GF-D8 (cell line): ENCODE measurements at places on chromosomes 16 and 17.

DNA sequence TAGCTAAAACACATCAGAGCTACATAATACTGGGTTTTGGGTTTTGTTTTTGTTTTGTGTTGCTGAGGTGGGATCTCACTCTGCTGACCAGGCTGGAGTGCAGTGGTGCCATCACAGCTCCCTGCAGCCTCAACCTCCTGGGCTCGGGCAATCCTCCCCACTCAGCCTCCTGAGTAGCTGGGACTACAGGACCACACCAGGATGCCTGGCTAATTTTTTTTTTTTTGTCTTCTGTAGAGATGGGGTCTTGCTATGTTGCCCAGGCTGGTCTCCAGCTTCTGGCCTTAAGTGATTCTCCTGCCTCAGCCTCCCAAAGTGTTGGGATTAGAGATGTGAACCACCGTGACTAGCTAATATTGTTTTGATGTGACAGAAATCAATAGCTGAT lies 6.2 kb downstream of the MEAK7 start:
- no peak for DNase-seq

GRCh38 chr16:49335828-49336227 lies 37.8 kb upstream of the C16orf78 start:
- DNase-seq: no peak

- no peak for DNase-seq
Observed at GRCh38 chr17:57708410-57708809, 36.7 kb downstream of the CCDC182 start.

- DNase-seq: no peak
Observed at GRCh38 chr17:9529033-9529700, 46.5 kb downstream of the STX8 start.

GRCh38 chr16:74874912-74875546 lies 100.4 kb upstream of the FA2H start:
- no peak for DNase-seq

DNA sequence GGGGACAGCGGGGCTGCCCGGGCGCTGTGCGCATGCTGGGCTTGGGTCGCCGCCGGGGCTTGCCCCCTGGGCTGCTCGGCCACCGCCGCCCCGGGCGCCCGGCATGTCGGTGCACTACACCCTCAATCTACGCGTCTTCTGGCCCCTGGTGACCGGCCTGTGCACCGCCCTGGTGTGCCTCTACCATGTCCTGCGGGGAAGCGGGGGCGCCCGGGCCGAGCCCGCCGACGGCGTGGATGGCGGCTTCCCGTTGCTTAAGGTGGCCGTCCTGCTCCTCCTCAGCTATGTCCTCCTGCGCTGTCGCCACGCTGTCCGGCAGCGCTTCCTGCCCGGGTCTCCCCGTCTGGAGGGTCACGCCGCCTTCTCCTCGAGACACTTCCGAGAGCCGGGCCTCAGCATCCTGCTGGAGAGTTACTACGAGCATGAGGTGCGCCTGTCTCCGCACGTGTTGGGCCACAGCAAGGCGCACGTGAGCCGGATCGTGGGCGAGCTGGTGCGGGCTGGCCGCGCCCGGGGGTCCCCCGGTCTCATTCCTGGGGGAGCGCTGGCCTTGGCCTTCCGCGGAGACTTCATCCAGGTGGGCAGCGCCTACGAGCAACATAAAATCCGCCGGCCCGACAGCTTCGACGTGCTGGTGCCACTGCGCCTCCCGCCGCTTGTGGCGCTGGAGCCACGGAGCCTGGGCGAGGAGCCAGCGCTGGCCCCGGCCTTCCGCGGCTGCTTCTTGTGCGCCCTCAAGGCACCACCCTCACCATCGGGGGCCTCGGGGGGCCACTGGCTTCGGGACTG lies 789 bp downstream of the ITPRIPL2 start:
- peak; percentile 35 for DNase-seq

GRCh38 chr17:15122857-15123256 lies 142.3 kb downstream of the PMP22 start:
- DNase-seq: no peak

DNA sequence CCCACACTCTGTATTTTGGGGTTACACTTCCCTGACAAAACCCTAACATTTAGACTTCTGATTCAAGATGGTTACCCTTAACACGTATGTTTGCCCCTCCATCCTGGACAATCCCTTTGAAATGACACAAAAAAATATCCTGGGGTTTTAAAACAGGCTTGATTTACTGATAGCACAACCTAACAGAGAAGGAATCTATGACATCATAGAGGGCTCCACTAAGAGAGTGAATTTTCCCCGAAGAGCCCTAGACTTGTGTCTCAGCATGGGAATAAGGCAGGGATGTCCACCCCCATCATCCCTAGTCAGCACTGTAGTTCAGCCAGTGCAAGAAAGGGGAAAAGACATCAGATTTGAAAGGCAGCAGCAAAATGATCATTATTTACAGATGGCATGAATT lies 15.8 kb upstream of the SRCIN1 start:
- DNase-seq: no peak

GRCh38 chr17:60817192-60817591 lies 139.5 kb downstream of the BCAS3 start:
- DNase-seq: no peak

DNA sequence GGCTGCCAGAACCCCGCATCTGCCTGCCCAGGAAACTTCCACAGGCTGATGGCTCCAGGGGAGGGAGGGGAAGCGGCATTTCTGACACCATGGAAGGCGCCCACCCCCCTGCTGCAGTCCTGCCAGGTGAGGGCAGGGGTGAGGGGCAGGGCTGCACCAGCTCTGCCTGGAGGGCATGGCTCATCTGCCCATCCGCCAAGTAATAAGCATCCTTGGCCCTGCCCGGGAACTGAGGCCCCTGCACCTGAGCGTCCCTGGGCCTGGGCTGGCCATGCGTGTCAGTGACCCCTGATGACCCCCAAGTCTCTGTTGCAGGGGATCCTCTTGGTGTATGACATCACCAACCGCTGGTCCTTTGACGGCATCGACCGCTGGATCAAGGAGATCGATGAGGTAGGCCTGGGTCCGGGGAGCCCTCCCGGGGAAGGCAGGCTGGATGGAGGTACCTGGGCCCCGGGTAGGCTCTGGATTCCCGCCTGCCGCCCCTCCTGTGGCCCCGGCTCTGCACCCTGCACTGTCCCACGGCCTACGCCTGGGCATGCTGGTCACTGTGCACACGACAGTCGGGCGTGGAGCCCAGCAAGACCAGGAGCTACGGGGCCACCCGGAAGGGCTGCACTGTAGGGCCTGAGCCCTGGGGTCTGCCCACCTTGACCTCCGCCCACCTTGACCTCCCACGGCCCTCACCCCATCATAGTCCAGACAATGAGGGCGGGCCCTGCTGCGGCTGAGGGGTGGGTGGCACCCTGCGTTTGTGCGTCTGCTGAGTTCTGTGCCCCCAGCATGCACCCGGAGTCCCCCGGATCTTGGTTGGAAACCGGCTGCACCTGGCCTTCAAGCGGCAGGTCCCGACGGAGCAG lies 5.4 kb upstream of the WFIKKN1 start:
- no peak for DNase-seq

DNA sequence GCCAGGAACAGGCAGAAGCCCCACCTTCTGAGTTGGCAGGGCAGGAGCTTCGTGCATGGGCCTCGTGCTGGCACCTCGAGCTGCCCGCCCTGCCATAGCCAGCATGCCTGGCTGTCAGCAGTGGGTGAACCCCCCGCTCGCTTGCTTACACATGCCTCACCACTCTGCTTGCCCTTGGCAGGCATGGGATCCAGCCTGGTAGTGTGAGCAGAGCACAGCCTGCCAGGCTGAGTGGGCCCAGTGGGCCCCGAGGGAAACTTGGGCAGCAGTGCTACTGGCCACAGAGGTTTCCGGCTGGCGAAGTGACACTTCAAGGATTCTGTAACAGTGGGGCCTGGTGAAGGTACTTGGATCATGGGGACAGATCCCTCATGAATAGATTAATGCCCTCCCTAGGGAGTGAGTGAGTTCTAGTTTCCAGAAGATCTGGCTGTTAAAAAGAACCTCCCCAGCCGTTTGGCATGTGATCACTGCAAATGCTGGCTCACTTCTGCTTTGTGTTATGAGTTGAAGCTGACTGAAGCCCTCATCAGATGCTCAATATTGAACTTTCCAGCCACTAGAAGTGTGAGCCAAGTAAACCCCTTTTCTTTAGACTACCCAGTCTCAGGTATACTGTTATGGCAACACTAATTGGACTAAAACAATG lies 114.7 kb downstream of the BCAS3 start:
- DNase-seq: no peak

- DNase-seq: no peak
Observed at GRCh38 chr16:89071686-89072547, 21.7 kb upstream of the ACSF3 start.

DNA sequence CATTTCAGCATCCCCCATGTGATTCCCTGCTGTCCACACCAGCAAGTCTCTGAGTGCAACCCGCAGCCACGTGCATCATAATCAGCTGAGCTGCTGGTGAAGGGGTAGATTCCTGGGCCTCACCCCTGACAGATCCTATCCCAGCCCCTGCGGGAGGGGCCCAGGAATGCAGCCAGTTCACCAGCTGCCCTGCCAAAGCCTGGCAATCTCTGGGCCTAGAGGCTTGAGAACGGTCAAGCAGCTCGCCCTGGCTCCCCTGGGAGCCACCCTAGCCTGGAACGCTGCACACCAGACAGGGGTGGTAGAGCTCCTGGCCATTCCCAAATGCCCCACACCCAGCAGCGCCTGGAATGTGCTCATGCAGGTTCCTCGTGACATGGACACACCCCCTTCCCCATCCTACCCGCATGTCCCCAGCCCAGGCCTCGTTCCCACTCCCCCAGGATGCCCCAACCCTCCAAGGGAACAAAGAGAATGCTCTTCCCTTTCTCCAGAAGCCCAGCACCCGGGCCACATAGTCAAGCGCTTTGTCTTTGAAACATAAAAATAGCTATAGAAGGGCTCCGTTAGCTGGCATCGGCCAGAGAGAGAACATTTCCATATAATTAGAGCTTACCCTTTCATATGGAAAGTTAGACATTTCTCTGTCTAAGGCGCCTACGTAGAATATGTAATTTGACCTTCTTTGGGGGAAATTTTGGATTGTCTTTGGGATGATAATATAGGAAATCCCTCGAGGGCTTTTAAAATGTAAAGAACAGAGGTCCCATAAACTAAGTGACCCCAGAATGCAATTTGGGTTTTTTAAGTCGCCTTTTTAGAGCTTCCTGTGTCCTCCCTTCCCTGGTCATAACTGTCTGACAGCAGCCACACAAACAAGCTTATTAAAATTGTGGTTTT lies 3.4 kb downstream of the CEP295NL start:
- no peak for DNase-seq

DNA sequence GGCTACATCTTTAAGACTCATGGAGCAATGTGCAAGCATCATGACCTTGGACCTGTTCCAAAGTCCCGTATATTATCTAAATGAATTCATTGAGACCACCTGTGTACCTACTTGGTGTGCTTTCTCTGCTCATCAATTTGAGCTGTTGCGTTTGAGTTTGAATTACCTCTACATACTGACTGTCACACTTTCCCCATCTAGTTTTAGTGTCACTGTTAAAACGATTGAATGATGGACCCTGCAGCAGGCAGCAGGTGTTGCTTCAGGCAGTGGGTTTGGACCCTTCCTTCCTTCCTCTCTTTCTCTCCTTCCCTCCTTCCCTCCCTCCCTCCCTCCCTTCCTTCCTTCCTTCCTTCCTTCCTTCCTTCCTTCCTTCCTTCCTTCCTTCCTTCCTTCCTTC lies 33.9 kb upstream of the ZKSCAN2 start:
- DNase-seq: no peak

GRCh38 chr16:69187446-69188235 lies 677 bp downstream of the SNTB2 start:
- DNase-seq: no peak

GRCh38 chr17:16936536-16937310 lies 35.2 kb downstream of the TNFRSF13B start:
- no peak for DNase-seq

DNA sequence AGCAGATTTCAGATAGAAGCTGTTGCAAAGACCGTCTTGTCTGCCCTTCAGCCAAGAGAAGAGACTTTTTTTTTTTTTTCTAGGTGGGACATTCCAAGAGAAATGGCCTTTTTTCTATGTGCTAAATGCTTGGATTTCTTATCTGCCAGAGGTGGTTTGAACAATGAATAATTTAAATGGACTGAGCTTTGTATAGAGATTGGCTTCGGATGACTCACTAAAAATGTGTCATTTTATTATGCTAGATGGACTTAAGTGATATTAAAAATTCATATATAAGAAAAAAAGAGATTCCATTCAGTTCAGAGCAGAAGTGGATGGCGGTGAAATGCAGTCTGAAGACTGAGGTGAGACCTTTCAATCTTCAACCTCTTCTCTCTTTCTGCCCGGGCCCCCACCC lies 58.4 kb downstream of the MEAK7 start:
- no peak for DNase-seq

GRCh38 chr17:35641032-35641431 lies 53.9 kb downstream of the AP2B1 start:
- no peak for DNase-seq

DNA sequence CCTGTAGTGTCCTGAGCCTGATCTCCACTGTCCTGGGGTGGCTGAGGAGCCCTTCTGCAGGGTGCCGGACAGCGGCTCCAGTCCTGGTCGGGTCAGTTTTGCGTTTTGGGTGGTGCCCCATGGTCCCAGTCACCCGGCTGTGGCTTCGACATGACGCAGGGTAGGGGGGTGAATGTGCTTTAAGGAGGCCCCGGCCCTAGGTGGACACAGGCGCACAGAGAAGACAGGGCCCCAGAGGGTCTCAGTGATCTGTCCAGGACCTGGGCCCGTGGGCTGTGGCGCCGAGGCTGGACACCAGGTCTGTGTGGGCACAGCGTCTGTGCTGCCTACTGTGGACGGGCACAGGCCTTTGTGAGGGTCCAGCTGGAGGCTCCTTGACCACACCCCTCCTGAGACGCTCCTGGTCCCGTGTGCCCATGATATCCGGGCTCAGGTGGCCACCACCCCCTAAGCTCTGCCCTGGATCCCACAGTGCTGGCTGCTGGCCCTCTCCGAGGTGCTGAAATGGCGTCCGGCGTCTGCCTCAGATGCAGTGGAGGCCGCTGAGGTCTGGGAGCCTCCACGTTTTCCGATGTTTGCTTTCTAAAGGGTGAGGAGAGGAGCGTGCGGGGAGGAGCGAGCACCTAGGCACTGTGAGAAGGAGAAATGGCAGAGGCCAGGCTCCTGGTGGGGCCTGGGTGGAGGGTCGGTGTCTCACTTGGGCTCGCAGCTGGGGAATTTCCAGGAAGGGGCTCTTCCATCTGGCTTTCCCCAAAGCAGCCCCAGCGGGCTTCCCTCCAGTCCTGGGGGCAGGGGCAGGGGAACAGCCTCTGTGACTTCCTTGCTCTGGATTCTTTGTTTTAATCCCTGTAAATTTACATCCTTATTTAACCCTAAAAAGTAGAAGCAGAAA lies 56.1 kb upstream of the ACSF3 start:
- DNase-seq: no peak

DNA sequence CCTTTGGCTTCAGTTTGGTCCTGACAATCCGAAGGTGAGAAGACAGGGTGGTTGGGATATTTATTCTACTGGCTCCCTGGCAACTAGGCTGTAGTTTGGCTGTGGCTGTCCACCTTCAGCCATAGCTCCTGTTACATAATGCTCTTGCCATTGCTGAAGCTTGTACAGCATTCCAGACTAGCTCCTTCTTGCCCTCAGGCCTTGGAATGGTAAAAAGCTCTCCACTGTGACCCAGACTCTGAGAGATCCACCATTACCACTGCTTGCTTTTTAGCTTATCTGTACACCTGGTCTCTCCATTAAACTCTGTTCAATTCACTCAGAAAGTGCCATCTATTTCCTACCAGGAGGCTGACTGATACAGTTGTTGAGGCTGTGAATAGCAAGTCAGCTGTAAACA lies 231.8 kb upstream of the MON1B start:
- no peak for DNase-seq

GRCh38 chr17:80783486-80783885 lies 208.2 kb upstream of the CHMP6 start:
- no peak for DNase-seq
